SJSA1 (cell line): ENCODE measurements at places on chromosomes 6 and 20. TPM values are rescaled to one million over a fixed set of nuclear protein-coding genes. Genes with fewer than 3 reads are reported as not detected.

ULBP1 gene
- total RNA-seq = 0.03 TPM in 1 of 2 replicates, not detected in the other

NAA20 gene
- 50.0 and 71.7 TPM in 2 replicates for total RNA-seq

GRCh38 chr20:37223053-37223452 is 38.6 kb downstream of the GHRH start:
- DNase-seq = no peak

GRCh38 chr6:163923658-163924411 is 509.3 kb downstream of the QKI start:
- DNase-seq = no peak

GPR6 gene
- not detected in 2 replicates for total RNA-seq

DNA sequence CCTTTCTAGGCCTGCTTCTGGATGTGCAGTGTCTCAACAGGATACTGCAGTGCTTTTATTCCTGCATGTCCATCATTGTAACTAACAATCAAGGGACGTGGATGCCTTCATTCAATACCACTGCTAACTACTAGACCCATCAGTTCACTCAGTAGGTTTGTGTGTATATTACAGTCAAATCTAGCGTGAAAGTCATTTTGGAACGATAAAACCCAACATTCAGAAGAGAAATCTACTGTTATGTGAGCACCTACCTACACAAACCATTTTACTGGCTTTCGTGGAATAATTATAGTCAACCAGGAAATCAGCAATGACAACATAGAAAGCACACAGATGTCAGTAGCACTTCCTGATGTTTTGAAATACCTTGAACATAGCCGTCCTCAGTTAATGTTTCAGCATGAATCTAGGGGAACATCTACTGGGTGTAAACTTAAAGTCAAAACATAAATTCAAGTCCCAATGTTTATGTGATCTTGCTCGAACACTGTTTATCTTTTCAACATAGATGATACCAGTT is 270.6 kb downstream of the FARS2 start:
- no peak for DNase-seq

DNA sequence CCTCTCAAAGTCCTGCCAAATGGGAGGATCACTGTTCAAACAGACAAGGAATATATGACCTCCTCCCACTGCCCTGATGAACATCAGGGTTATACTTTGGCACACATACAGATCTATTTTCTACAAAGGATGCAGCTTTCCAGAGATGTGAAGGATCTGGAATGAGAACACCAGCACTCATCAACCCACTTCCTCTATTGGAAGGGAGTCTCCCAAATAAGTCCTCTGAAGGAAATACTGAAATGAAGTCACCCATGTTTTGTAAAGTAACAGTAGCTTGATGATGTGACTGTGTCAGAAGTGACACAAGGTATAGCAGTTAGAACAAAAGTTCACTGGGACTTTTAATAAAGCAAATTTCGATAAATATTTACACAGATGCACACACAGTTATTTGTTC is 104.9 kb downstream of the OGFRL1 start:
- DNase-seq = no peak

DNA sequence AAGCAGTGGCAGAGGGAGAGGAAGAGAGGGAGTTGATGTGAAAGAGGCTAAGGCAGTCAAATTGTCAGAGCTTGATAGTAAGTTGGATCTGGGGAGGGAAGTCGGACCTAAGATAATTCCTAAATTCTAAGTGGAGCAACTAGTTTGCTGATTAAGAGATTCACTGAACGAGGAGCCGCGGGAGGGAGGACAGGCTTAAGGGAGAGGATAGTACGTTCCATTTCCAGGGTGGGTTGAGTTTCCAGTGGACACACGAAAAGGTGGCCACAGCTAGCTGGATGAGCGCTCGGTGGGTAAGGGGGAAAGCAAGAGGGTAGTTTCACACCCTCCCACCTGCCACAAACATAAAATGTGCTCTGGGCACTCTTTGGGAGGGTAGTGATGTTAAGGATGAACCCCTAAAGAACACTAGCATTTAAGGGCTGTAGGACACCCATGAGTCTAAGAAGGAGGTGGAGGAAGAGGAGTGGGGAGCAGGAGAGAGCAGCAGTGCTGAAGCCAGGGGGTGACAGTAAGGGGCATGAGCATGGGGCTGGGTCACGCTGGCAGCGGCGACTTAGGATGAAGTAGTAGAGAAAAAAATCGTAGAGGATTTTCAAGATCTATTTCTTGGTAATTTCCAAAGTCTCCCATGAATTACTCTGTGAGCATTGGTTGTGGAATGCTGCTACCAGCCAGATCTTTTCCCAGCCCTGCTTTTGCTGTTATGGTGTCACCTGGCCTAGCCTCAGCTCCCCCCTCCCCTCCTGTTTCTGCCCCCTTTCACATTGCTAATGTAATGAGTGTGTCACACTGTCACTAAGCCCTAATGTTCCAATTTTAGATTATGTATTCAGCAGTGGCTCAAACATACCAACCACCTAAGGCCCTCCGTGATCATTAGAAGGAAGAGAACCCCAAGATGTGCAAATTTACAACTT is 21.4 kb downstream of the ACTR5 start:
- no peak for DNase-seq

DNA sequence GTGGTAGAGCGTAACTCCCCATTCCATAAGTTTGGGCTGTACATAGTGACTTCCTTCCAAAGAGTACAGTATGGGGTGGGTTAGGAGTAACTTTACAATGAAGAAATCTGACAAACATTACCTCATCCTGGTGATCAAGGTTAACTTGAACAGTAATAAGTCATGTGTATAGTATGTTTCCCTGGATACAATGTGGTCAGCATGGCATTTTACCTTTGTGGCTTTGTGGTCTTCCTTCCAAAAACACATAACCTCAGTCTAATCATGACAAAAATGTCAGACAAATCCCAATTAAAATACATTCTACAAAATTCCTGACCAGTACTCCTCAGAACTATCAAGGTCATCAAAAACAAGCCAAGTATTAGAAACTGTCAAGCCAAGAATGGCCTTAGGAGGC is 225.1 kb downstream of the UBE3D start:
- DNase-seq = no peak

- no peak for DNase-seq
Observed at GRCh38 chr6:16713597-16713996, 47.7 kb downstream of the ATXN1 start.

KIF6 gene
- total RNA-seq = not detected in 2 replicates

- DNase-seq = no peak
Observed at GRCh38 chr6:36848658-36849441, 9.6 kb upstream of the CPNE5 start.

- no peak for DNase-seq
Observed at GRCh38 chr20:4844325-4844724, 122.6 kb downstream of the PRND start.

DNA sequence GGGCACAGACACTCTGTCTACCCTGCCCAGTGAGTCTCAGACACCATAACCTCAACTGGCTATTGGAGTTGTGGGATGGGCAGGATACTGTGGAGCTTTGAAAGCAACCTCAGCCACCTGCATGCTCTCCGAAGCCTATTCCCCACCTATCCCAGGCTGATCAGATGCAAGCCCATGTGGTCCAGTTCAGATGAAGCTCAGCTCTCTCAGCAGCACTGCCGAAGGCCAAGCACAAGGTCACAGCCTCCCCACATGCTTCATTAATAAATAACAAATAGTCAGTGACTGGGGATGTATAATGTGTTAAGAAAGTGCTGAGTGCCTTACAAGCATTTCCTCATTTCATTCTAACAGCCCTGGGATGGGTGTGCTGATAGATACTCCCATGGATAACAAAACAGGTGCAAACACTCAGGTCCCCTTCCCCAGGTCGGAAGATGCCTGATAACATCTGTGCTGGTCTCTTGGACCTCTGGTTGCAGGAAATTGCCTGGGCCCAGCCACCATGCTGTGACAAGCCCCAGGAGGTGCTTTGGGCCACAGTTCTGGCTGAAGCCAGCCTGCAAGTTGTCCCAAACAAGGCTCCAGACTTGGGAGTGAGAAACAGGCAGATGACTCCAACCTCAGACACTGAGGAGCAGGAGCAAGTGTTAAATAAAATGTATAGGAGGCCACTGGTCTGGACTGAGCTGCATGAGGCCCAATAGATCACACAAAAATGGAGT is 3.7 kb downstream of the ACSS1 start:
- no peak for DNase-seq

- DNase-seq = no peak
Observed at GRCh38 chr6:42520786-42521607, 42.8 kb upstream of the UBR2 start.

EYS gene
- not detected in 2 replicates for total RNA-seq

APOBEC2 gene
- total RNA-seq = not detected in 2 replicates

BPIFA1 gene
- not detected in 2 replicates for total RNA-seq

- no peak for DNase-seq
Observed at GRCh38 chr20:24662322-24662721, 192.9 kb downstream of the SYNDIG1 start.

- DNase-seq = no peak
Observed at GRCh38 chr20:6583134-6583738, 184.2 kb upstream of the BMP2 start.

DNA sequence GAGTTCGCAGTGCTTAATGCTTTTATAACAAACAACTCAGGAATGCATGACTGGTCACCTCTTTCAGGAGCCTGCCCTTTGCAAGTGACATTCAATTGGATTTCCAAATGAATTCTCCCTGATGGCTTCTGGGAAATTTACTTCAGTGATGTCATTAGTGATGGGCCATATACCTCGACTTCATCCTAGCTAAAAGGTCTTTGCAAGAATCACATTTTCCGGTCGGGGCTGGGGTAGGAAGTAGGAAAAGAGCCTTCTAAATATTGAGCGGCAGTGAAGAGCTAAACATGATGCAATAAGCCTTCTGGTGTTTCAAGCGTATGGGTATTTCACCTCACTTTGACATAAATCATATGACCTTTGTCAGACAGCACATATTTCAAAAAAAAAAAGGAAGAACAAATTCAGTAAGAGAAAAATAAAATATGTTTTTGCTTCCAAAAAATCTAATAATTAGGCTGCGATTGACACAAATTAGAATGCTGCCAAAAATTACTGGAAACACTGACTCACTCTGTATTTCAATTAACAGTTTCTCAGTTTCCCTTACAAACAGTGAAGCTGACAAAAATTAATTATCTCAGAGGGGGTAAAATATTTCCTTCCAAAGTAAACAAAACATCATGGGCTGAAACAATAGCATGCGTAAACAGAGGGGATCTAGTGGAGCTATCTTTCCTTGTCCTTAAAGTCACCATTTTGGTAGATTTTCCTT is 39.8 kb downstream of the ADTRP start:
- DNase-seq = no peak

ZKSCAN8 gene
- total RNA-seq = 8.2 and 12.4 TPM in 2 replicates

DNA sequence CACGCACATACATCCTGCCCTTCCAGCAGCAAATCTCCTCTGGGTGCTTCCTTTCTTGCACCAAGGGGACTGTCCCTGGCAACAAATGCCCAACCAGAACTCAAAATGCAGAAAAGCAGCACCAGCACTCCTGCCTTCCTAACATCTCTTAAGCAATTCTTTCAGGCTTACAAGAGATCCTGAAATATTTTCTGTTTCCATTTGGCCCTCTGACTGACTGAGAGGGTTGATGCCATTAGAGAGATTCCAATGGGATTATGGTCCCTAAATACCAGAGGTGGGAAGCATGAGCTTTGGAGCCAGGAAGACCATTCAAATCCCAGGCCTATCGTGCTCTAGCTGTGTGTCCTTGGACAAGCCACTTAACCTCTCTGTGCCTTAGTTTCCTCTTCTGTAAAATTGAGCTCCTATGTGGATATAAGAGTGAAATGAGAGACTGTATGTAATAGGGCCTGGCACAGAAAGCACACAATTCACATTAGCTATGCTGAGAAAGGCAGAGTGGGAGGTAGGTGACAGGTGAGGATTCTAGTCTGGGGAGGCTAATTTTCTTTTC is 56.8 kb downstream of the PRDM1 start:
- DNase-seq = no peak

SDCBP2 gene
- 1.2 and 1.4 TPM in 2 replicates for total RNA-seq

DNA sequence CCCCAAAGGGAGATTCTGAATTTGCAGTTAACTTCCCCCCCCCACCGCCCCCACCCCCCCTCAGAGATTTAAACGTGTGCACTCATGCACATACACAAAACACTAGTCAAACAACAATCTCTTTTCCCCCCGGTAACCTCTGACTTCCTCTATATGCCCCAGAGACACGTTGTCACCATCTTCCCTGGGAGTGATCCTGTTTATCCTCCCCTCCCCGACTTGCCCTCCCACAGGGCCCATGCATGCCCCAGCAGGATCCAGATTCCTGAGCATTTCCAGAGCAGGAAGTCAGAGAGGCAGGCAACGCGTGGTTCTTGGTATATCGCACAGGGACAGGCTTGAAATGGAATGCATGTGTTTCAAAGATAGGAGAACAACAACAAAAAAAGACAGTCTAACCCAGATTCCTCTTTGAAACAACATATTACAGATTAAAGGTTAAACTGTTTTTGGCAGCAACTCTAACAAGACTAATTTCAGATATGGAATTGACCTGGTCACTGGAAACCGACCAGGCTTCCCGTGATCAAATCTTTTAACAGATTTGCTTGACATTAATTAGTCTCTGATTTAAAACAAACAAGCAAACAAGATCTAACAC is 1.3 kb downstream of the BLCAP start:
- peak; percentile 76 for DNase-seq

NFS1 gene
- total RNA-seq = 13.3 and 24.7 TPM in 2 replicates

GRCh38 chr6:145838305-145838704 is 23.7 kb upstream of the FBXO30 start:
- DNase-seq = no peak

DNA sequence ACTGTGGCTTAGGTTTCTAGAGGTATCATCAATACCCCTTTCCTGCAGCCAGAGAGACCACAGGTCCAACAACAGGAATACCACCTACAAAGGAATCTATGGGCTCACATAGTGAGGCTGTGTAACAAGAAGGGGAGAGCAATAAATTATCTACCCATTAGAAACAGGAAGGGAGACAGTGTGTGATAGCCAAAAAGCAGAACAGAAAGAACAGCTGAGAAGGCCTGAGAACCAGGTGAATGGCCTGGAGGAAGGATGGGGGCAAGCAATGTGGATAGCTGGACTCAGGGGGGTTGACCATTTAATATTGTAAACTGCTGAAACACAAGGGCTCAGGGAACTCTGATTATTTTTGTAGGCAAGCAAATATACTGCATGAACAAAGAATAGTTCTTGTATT is 628.2 kb downstream of the COL12A1 start:
- no peak for DNase-seq

DNA sequence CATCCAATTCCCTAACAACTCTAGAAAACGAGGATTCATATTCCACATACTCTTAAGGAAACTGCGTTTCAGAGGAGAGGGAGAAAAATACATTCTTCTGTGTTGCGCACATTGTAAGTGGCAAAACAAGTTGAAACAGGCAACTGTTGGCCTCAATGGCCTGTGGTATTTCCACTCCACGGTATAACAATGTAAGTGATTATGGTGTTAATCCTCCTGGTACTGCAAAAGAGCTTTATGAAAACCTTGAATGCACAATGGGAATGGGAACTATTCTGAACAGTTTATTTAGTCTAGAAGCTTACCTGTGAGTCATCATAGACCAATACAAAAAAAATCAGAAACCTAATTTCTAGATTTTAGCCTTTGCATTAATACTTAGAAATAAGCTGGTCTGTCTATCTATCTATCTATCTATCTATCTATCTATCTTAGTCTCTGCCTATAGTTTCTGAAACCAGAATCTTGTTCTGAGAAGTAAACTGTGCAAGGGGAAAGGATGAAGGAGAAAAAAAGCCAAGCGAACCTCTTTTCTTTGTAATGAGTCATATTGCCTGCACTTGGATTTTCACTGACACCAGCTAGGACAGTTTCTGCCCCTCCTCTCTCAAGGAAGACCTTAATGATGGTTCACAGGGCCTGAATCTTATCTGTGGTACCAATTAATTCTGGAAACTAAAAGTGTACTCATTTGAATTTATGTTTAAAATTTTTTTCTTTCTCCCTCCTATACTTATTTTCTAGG is 101.5 kb downstream of the RNF144B start:
- peak; percentile 87 for DNase-seq
